ENCODE measurements at places on chromosomes 7 and 10.

GRCh38 chr7:92720604-92721350 lies 115.6 kb downstream of the CDK6 start:
- DNase-seq: no peak

GRCh38 chr10:95355301-95355700 lies 64.5 kb upstream of the PDLIM1 start:
- no peak for DNase-seq

GRCh38 chr7:135650831-135651573 lies 11.3 kb upstream of the STMP1 start:
- DNase-seq: no peak

- no peak for DNase-seq
Measured at GRCh38 chr10:121526801-121527221, 71.4 kb downstream of the FGFR2 start.

DNA sequence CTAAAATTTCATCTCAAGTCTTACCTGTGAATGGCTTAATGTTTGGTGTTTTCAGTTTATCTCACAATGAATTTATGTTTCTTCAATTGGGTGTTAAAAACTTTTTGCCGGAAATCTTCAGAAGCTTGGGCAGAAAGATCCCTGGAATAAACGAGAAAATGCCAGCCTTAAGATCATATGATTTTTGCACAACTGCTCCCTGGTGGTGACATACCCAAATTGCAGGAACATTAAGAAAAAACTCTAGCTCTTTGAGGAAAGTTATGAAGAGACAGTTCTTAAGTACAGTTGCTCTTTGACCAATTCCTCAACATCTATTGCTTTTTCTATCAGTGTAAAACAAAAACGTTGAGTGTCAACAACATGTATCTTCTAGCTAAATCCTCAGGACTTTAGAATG lies 48.2 kb upstream of the CREB5 start:
- no peak for DNase-seq

- no peak for DNase-seq
Measured at GRCh38 chr7:139855498-139856270, 26.6 kb downstream of the TBXAS1 start.

- no peak for DNase-seq
Measured at GRCh38 chr10:125779403-125780327, 4.0 kb upstream of the MMP21 start.

DNA sequence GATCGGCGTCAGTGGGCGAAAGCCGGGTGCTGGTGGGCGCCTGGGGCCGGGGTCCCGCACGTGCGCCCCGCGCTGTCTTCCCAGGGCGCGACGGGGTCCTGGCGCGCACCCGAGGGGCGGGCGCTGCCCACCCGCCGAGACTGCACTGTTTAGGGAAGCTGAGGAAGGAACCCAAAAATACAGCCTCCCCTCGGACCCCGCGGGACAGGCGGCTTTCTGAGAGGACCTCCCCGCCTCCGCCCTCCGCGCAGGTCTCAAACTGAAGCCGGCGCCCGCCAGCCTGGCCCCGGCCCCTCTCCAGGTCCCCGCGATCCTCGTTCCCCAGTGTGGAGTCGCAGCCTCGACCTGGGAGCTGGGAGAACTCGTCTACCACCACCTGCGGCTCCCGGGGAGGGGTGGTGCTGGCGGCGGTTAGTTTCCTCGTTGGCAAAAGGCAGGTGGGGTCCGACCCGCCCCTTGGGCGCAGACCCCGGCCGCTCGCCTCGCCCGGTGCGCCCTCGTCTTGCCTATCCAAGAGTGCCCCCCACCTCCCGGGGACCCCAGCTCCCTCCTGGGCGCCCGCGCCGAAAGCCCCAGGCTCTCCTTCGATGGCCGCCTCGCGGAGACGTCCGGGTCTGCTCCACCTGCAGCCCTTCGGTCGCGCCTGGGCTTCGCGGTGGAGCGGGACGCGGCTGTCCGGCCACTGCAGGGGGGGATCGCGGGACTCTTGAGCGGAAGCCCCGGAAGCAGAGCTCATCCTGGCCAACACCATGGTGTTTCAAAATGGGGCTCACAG lies 1.1 kb downstream of the EGFR start:
- no peak for DNase-seq

GRCh38 chr7:20030915-20031362 lies 186.2 kb downstream of the MACC1 start:
- no peak for DNase-seq

GRCh38 chr10:90245623-90246022 lies 544.2 kb downstream of the KIF20B start:
- no peak for DNase-seq

DNA sequence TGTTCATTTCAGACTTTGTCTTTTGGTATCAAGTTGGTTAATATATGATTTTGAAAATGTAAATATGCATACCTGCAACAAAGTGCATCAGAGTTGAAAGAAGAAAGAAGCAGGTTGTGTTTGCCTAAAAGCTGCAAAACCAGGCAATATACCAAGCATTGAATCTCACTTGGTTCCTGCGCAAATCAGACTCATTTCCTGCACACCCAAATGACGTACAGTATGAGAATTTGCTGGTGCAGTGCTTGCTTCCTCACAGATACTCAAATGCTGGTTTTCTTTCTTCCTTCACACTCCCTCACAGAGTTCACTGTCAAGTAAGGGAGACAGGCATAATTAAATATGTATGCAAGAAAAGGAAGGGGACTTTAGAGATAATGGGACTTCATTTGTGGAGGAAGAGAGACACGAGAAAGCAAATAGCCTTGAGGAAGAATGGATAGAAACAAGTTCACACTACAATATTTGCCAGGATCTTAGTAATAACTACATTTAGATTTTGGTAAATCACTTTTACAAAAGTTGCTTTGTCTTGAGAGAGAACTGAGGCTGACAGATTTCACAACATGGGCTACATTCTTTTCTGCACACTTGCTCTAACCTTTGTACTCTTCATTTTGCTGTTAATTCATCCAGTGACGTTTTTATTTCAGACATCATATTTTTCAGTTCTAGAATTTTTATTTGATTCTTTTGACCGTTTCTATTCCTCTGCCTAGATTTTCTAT lies 56.9 kb upstream of the AOAH start:
- no peak for DNase-seq

DNA sequence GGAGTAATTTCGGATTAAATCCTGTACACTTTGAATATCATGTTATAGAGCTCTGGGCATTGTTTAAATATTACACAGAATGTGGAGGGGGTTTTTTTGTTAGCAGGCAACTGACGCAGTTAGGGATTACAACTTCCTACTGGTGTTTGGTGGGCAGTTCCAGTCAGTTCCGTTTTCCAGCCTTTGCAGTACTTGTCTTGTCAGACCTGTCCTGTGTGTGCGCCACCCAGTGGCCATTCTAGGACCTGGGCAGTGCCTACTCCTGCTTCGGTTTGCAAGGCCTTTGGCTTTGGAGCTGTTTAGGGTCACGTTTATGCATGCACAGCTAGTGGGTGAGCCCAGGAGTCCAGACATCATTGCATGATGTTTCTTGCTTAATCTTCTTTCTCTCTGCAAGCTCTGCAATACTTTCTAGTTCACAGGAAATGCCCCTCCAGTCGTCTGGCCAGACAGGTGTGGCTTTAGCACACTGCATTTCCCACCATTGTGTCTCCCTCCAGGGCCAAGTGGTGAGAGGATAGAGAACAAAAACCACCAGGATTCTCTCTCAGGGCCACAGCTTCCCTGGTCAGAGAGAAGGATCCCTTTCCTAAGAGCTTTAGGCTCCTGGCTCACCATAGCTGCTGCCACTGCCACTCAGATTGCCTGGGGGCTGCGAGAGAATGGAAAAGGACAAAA lies 96.5 kb upstream of the TARP start:
- DNase-seq: peak; percentile 92

DNA sequence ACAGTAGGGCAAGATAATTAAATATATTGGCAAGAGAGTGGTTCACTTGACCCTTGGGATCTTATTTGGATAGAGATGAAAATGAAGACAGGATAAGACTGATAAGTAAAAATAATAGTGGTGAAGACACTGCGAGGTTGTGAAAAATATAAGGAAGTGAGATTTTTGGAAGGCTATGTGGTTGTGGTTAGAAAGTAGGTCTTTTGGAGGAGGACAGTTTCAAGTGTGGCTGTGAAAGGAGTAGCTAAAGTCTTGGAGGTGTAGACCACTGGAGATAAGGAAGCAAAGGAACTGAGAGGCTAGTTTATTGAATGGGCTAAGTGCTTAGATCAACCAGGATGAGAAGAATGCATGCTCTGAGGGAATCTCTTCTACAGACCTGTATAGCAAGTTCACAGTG lies 11.2 kb downstream of the MIOS start:
- DNase-seq: no peak

DNA sequence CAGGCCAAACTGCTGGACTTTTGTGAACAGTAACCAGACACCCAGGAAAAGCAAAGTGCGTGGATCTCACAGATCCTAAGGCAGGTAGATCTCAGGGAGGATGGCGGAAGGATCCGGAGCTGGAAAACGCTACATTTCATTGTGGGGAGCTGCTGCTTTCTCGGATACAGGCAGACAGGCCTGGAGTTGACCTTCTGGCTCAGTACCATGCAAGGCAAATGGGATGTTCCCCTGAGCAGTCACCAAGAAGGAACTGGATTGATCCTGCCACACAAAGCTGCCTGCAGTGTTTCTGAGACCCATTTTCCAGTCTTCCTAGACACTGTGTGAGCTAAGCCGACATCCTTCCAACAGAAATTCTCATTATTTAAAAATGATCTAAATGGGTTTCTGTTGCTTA lies 65.5 kb downstream of the ZRANB1 start:
- no peak for DNase-seq

- DNase-seq: peak; percentile 36
Measured at GRCh38 chr7:101817471-101818286, at the start of gene CUX1. CUX1 (plus strand) TSS chr7:101817626; CDS start chr7:101817640, 14 bp downstream.

DNA sequence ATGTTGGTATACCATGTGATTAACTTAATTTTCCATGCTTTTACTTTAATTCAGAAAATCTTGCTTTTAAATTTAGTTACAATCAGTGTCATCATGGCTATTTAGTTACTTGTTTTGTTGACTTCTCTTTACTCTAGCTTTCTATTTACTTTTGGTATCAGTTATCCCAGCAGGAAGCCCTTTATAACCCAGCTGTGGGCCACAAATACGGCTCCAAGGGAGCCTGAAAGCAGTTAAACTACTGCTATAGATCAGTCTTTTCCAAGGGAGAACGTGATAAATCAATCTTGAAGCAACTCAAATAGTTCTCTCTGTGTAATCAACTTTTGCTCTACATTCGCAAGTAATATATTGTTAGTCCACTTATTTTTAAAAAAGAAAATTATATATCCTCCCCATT lies 287.4 kb downstream of the CACNA2D1 start:
- DNase-seq: no peak

DNA sequence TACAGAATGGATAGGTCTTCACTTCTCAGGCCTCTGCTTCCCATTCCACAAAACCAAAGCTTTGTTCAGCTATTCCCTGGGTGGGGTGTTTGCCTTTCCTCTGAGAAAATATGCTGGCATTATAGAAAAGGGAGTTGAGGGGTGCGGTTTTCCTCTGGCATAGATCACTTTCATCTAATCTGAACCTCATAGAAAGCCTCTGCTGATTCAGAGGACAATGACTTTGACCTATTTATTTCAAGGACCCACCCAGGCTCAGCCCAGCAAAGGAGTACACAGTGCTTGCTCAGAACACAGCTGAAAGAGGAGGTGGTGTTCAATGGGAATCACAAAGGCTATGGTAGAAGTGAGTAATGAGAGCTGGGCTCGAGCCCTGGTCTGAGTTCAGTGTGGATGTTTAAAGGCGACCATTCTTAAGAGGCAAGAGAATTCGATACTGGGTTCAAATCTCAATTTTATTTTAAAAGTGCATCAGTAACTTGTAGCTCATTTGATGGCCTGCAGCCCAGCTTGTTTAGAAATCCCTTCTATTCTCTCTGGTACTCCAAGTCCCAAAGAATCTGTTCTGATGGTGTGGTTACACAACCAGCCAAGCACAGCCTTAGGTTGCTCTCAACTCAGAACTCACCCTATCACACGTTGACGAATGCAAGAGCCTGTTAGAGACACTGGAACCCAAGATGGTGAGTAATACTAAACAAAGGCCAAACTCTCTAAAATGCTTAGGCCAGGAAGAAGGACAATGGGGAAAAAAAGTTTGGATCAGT lies 1012.8 kb downstream of the LRMDA start:
- no peak for DNase-seq

- DNase-seq: no peak
Measured at GRCh38 chr7:41877118-41877517, 174.2 kb upstream of the INHBA start.

DNA sequence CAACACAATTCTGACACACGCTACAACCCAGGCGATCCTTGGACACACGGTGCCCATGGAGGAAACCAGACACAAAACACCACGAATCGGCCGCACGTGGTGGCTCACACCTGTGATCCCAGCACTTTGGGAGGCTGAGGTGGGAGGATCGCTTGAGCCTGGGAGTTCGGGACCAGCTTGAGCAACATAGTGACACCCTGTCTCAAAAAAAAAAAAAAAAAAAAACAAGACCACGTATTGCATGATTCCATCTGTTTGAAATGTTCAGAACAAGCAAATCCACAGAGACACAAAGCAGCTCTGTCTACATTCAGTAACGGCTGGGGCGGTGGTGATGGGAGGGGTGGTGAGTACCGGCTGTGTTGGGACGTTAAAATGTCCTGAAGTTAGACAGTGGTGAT lies 25.2 kb downstream of the ADAP1 start:
- no peak for DNase-seq

- DNase-seq: no peak
Measured at GRCh38 chr10:24455447-24455846, 246.5 kb downstream of the KIAA1217 start.

Measured in stimulated activated CD8-positive, alpha-beta memory T cell treated with anti-CD3 and anti-CD28 coated beads, Interleukin-4, amount 100 ng/mL, for 48 hours (primary cell).